ENCODE measurements at places on chromosomes 7 and 10.
A peak's percentile ranks its signal among the peaks of the same experiment; 100 is the strongest.

GRCh38 chr7:30548845-30549244, 44.2 kb upstream of the GGCT start:
- DNase-seq: peak; percentile 8

DNA sequence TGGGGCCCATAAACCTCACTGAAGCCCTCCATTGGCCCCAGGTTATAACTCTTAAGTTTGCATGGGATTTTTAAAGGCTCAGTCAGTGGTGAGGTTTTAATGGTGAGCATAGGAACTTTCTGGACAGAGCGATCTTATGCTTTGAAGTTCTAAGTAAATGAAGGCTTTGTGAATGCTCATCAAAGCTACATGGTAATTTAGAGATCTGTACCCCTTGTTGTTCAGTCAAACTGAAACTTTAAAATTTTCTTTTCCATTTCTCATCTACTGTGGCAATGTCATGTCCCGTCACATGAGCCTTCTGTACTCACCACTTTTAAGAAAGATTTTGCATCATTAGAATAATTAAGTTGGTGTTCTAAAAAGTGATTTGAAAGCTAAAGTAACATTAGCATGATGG, 39.9 kb downstream of the CHN2 start:
- no peak for DNase-seq

GRCh38 chr10:3838460-3839437, 53.7 kb upstream of the KLF6 start:
- DNase-seq: no peak

- no peak for DNase-seq
Measured at GRCh38 chr10:21693418-21693817, 159.4 kb downstream of the MLLT10 start.

- no peak for DNase-seq
Measured at GRCh38 chr7:24245362-24245761, 38.6 kb upstream of the NPY start.

DNA sequence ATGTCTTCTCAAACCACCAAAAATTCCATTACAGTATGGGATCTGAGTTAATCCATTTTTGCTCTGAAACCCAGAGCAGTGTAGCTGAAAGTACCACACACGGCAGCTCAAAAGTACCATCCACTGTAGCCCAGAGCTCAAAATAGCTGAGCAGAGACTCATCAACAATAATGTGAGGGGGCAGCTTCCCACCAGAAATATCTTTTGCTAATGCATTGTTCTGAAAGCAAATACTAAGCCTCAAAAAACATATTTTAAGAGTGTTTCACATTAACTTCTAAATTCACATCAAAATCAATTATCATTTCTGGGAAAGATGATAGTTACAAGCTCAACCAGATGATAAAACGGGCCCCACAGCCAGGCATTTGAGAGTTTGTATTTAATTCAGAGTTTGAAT, 73.7 kb downstream of the ABLIM1 start:
- DNase-seq: no peak

GRCh38 chr7:16637379-16637778, 8.2 kb downstream of the ANKMY2 start:
- no peak for DNase-seq

GRCh38 chr7:2488272-2488645, 12.1 kb upstream of the GRIFIN start:
- DNase-seq: no peak

GRCh38 chr10:21954132-21954531, 49.4 kb downstream of the DNAJC1 start:
- no peak for DNase-seq

- no peak for DNase-seq
Measured at GRCh38 chr7:28939844-28940544, 18.1 kb downstream of the TRIL start.

- DNase-seq: no peak
Measured at GRCh38 chr7:157952841-157953645, 616.2 kb downstream of the DNAJB6 start.

- DNase-seq: no peak
Measured at GRCh38 chr7:12594122-12594897, 23.8 kb downstream of the SCIN start.

DNA sequence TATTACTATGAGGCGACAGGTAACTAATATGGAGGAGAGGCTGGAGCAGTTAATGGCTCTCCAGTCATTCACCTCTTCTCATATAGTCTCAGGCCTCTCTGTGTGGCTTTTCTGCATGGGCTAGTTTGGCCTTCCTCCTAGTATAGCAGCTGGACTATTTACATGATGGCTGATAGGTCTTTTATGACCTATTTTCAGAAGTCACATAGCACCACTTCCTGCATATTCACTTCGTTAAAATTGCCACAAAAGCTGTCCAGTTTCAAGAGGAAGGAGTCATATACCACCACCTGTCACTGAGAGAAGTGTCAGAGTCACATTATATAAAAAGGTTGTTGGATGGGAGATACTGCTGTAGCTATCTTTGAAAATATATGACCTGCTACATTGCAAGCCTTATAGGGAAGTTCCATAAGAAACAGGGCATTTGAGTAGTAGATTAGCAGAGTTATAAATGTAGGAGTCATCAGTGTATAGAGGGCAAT, 8.0 kb upstream of the DMTF1 start:
- DNase-seq: no peak

DNA sequence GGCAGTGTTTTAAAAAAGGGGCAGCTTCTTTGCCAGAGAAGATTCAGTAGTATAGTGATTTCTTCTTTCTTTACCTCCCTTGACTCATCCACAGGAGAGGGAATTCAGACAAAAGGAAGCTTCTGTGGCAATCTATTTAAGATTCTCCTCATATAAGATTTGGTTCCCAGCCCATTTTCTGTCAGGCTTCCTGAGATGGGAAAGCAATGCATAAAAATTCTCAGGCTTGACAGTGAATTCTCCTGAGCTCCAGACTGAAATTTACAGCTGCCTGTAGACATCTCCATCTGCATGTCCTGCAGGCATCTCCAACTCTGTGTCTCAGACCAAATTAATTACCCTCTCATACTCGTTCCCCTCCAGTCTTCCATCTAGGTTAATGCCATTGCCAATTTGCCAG, 72.8 kb downstream of the TSPAN12 start:
- DNase-seq: no peak

DNA sequence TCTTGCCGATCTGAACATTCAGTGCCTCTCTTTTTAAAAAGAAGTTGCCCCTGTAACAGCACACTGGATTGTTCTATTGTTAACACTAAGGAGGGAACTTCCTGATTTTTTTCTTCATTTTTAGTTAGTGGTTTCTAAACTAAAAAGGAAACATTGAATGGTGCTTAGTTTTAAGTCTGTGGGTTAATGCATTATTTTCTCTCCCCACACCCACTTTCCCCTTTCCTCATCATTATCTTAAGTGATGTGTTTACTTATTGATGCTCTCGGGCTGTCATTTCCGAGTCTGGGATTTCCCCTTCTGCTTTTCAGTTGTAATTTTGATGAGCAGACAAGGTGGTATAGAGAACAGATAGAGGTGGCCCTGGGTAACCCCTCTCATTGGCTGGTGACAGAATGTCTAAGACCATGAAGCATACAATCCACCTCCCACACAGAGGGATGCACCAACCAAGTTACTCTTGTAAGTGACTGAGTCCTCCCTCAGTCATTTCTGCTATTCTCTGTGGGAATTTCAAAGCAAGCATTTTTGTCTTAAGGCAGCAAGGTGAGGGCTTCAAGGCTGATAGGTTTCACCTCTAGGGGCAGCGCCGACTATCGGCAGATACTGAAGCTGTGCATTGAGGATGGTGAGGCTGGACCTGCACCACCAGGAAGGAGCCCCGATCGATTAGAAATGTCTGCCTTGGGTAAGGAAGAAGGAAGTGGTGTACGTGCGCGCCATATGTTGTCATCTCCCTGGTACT, 49.5 kb downstream of the CHN2 start:
- no peak for DNase-seq

DNA sequence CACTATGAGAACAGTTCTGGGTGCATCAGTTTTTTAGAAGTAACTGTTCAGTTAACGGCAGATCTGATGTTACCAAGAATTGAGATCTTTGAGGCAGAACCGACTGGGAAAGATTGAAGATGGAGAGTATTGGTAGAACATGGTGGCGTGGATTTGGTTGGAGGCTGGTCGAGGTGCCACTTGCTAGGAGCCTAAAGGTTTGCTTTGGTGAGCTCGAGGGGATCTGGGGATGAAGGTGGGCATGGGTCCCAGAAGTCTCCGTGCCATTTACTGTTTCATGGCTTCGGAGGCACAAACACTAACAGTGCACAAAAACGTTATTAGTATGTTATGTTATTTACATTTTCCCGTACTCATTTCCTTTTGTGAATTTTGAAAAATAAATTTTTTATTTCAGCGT, 81.4 kb downstream of the ADCY1 start:
- DNase-seq: no peak

- no peak for DNase-seq
Measured at GRCh38 chr10:77291596-77292505, 345.8 kb downstream of the KCNMA1 start.

DNA sequence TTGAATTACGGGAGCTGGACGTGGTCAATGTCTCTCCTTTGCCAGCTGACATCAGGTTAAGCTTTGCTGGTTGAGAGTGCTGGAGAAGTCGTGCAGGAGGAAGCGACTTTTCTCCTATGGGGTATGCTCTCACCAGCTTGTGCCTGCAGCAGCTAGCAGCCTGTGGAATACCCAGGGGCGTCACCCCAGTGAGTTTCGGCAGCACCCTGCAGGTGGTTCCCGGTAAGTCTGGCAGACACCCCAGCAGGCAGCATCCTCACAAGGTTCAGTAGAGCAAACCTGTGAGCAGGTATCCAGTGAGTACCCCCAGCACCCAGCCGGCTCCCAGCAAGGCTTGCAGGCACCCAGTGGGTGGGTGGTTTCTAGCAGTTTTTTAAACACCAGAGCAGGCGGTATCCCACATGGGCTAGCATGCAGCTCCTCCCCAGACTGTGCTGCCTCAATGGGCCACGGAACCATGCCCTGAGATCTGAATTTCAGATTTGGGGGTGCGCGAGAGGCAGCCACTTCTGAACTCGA, 74.8 kb upstream of the SVIL start:
- no peak for DNase-seq

- no peak for DNase-seq
Measured at GRCh38 chr7:149448961-149449360, 11.9 kb downstream of the ZNF777 start.

GRCh38 chr10:137031-137430, 1.8 kb downstream of the ZMYND11 start:
- peak; percentile 13 for DNase-seq

GRCh38 chr10:132418527-132419416, 21.8 kb downstream of the PWWP2B start:
- no peak for DNase-seq

DNA sequence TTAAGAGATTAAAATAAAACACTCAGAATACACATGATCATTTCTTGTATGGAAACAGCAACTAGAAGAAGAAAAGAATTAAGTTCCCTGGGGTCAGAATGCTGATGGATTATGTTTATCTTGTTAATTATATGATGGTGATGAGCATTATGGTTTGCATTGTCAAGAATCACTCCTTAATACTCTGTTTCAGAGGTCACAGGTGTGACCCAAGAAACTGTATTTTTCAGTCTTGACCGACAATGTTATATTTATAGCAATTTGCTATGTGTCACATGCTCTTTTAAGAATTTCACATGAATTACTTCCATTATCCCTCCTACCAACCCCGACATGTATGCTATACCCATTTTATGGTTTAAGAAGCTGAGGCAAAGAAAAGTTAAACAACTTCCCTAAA, 2.7 kb upstream of the CHRM2 start:
- no peak for DNase-seq

GRCh38 chr10:132372516-132373095, 24.4 kb upstream of the PWWP2B start:
- no peak for DNase-seq

DNA sequence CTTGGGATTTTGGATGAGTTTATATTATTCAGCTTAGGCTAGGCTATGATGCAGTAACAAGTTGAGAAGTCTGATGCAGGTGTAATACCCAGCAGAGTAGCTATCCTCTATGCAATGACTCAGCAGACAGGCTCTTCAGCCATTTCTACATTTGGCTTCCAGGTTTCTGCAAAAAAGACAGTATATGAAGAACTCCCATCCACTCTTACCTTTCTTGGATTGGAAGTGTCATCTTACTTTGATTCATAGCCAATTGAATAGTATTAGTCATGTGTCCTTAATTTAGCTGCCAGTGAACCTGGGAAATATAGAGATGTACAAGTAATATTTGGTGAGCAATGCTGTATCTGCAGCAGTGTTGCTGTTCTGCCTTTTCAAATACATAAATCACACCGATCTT, 127.8 kb upstream of the NPSR1 start:
- DNase-seq: no peak

DNA sequence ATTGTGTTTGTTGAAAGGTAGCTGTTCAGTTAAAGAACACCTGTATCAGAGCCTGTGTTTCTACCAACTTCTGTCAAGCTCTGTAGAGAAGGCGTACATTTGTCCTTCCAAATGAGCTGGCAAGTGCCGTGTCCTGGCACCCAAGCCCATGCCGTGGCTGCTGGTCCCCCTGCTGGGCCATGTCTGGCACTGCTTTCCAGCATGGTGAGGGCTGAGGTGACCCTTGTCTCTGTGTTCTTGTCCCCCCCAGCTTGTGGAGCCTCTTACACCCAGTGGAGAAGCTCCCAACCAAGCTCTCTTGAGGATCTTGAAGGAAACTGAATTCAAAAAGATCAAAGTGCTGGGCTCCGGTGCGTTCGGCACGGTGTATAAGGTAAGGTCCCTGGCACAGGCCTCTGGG, 154.9 kb downstream of the EGFR start:
- no peak for DNase-seq

- no peak for DNase-seq
Measured at GRCh38 chr10:7857262-7857661, 39.0 kb downstream of the TAF3 start.
